Stimulated activated naive CD4-positive, alpha-beta T cell treated with Interleukin-2 at 50 U/mL for 16 hours (primary cell): ENCODE measurements at places on chromosomes 5 and 9.

DNA sequence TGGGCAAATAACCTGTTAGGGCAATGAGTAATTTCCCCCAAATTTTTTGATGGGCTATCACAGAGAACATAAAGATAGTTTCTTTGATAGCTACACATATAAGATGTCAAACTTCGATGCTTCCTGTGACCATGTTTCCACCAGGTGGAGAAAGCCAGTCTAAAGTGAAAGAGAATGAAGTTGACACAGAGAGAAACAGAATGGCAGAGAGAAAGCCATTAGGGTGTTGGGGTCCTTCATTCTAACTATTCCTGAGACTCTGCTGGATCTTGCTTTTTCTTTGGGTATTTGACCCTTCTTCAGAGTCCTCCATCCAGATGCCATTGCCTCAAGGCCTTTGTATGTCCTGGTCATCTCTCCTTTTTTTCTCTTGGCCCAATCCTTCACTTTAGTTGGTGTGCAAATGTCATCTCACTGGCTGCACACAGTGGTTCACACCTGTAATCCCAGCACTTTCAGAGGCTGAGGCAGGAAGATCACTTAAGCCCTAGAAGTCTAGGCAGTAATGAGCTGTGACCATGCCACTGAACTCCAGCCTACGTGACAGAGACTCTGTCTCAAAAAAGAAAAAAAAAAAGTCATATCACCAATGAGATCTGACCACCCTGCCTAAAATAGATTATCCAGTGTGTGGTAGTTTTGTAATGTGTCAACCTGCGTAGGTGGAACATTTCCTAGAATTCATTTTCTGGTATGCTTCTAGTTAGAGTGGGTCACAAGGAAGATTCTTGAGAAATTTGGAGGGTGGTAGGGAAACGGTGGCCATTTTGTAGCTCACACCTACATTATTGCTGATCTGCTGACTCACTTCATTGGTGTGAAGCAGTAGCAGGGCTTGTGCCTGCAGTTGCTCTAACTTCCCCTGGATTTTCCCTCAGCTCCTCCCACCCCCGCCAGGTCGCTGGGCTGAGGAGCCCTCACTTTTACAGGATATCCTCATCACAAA is 20.8 kb upstream of the KIF2A start:
- peak; percentile 69 for DNase-seq

DNA sequence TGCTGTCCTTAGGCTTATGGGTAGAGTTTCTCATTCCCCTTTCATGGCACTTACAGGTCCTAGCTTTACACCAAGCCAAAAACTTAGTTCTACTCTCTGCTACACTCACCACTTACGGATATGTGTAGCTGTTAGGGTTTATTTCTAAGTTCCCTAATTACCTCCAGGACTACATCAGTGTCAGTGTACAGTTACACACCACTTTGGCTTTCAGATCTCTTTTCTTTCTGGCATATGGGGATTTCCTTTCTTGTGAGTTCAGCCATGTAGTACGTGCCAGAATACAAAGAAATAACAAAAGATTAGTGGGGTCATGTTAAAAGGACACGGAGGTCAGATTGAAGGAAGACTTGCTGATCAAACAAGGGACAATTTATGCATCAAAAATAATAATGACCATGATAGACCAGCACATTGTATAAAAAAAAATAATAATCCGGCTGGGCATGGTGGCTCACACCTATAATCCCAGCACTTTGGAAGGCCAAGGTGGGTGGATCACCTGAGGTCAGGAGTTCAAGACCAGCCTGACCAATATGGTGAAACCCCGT is 41.8 kb downstream of the LYRM7 start:
- no peak for DNase-seq

DNA sequence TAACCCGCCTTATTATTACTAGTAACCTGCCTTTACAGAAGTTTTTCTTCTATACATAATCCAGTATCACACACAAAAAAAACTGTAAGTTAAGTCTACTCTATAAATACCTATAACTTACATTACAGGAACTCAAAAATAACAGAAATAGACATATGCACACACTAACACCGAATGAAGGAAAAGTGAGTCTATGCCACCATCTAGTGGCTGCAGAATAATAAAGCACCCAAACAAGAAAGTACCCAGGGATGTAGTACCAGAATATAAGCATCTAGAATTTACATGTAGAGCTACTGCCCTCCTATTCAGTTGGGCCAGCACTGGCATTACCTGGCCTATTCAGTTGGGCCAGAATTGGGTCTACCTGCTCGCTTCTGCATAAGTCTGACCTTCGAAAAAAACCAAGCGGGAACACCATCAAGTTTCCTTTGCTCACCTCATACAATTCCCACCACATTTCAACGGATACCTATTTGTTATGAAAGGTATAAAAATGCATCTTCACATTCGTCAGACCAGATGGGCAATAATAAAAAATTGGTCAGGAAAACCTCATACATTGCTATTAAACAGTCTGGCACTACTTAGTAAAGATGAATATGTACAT is 4.0 kb upstream of the NIPSNAP3A start:
- no peak for DNase-seq

- peak; percentile 7 for DNase-seq
Measured at GRCh38 chr5:9545992-9546851, at the start of gene SEMA5A. Gene SEMA5A (minus strand): TSS chr5:9546075. CDS start chr5:9379946, 166,129 bp downstream.

- peak; percentile 43 for DNase-seq
Measured at GRCh38 chr5:98772415-98773213, 849 bp upstream of the RGMB start.

GRCh38 chr5:117177302-117177701 is 602.7 kb upstream of the SEMA6A start:
- DNase-seq = no peak

DNA sequence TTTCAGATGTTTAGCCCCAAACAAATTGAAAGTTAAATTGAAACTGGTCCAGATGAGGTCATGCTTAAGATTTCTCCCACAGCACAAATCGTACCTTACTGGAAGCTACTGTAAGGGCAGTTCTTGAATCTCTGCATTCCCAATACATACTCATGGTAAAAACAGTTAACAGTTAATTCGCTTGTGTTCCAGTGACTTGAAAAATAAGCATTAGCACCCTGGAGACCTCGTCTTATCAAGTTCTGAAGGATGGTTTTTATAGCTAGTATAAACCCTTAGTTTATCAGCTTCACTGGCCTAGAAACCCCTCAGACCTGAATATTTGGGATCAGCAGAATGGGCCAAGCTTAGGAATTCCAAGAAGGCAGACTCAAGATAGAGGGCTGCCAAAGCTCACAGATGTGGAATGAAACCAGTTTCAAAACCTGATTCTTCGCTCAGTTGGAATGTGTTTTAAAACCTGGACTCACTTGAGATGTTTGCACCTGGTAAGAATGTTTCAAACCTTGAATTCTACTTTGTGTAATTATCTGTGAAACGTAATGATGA is 103.6 kb downstream of the C9orf152 start:
- no peak for DNase-seq

- no peak for DNase-seq
Measured at GRCh38 chr5:112718344-112718743, 19.3 kb upstream of the APC start.

DNA sequence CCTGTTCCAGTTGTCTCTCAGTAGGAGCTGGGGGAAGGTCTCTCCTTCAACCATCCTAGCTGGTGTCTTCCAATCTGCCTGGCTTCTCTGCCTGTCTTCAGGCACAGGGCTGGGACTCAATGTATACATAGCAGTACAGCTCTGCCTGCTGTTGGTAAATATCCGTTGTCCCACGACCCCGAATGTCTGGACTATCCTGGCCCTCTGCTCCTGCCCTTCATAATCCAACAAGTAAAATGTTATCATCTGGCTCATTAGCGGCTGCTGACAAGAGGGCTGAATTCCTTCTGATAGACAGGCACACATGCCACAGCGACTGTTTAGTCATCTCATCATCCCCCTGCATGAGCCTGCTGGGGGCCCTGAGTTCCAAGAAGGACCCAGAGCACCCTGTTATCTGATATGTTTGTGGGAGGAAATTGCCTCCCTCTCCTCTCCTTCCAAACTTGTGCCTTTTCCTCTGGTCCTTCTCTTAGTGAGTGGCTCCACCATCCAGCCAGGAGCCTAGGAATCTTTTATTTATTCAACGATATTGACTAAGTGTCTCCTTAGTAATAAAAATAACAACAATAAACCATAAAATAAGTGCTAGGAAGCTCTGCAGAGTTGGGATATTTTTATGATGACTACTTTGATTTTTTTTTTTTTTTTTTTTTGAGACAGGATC is 29.5 kb upstream of the TGFBR1 start:
- no peak for DNase-seq

DNA sequence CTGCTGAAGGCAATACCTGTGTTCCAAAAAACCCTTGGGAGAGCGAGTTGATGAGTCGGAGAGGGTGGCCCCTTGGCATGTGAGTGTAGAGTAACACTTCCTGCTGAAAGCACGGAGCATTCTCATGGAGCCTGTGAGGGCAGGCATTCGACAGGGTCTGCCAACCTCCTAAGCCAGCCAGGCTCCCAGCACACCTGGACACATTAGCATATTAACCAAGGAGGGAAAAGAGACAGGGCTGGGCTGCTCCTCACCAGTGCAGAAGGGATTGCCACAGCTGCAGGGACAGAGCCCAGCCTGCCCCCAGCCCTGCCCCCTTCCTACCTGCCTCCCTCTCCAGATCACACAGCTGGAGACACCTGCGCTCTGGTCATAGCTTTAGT is 46.4 kb upstream of the SEMA4D start:
- no peak for DNase-seq

DNA sequence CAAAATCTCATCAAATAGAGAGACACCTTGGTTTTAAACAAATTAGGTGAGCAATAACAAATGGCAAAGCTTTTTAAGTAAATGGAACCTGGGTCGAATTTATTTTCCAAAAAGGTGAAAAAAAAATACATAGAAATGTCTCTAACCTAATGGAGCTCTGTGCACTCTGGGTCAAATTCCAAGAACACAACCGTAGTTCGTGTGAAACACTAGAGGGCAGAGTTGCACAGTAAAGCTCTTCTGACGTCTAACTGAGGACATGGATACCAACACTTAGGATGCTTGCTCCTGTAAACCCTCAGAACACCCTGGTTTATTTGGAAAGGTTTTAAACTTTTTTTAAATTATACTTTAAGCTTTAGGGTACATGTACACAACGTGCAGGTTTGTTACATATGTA is 18.9 kb downstream of the MARCHF11 start:
- no peak for DNase-seq

DNA sequence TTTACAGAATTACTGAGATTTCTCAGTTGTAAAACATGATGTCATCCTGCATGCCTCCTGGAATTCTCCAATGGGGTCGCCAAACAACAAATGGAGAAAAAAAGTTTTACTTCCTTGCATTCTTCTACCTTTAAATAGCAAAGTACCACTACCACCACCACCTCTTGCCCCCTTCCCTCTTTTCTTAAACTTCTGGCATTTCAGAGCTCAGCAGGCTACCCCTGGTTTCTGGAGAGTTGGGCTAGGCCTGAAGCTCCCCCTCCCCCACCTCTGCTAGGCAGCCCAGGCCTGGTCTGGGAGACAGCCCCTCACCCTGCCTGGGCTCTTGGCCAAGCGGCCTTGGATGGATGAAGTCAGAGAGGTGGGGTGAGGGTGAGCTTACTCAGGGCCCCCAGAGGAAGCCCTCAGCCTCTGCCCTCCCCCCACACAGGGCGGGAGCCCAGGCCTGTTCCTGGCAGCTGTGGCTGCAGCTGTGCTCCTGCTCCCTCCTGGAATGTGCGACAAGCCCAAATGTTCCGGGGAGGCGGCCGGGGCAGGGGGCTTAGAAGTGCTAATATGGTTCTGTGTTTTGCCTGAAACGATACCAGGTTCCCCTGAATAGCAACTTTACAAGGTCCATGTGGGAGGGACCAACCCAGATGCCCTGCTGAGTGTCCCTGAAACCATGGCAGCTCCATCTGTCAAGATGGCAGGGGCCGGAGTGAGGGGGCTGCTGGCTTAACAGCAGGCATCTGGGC is 6.0 kb upstream of the CCIN start:
- DNase-seq = no peak

DNA sequence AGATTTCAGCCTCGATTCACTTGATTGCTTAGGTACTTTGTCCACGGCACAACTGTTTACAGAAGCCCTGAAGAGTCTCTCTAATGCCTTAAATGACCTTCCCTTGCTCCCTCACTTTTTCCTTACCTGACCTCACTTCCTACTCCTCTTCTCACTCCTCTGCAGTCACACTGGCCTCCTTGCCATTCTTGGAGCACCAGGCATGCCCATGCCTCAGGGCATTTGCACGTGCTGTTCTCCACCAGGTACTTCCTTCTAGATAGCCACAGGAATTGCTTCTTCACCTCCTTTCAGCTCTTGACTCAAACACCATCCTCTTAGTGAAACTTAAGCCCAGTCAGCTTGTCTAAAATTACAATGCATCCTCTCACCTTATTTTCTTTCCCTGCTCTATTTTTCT is 52.4 kb upstream of the TRAF1 start:
- DNase-seq = no peak

- no peak for DNase-seq
Measured at GRCh38 chr5:72281764-72282499, 38.1 kb downstream of the MRPS27 start.

DNA sequence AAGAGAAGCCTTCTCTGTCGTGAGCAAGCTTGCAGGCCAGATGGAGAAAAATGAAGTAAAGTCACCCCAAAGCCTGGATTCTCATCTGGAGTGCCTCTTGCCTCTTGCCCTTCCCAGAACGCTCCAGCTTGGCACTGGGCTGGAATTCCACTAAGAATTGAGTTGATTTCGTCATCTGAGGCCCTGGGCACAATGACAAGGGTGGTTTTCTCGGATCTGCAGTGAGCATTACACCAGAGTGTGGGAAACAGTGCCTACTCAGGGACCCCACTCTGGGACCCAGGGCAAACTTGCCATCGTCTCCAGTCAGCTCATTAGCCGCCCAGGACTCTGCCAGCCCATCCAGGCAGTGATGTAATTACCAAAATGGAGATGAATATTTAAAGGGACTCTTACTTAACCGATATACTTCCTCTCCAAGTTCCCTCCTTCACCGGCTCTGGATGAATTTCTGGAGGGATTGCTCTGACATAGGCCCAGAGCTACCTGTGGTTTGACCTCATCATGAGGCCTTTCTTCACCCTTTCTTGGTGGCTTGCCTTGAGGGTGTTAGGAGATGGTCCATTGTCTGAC is 44.7 kb upstream of the LCP2 start:
- no peak for DNase-seq
